Non-pigmented ciliary epithelial cell (primary cell): ENCODE measurements at places on chromosomes 6 and 20.

DNA sequence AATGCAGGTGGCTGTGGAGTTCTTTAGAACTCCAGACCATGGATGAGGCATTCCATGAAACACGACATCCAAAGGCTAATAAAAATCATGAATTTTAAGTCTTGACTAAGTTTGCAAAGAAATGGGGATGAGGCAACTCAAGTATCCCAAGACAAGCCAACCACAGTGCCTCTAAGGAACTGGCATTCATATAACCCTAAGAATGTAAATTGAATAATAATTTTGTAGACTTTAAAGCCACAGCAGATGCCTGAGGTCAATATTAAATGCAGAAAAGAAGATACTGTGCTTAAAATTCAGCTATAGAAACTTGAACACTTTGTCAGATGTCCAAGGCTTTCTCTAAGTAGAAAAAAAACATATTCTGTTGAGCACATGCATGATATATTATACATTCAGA, 54.5 kb downstream of the TFAP2B start:
- DNase-seq = no peak

GRCh38 chr6:30572148-30572547, 906 bp downstream of the ABCF1 start:
- no peak for DNase-seq

DNA sequence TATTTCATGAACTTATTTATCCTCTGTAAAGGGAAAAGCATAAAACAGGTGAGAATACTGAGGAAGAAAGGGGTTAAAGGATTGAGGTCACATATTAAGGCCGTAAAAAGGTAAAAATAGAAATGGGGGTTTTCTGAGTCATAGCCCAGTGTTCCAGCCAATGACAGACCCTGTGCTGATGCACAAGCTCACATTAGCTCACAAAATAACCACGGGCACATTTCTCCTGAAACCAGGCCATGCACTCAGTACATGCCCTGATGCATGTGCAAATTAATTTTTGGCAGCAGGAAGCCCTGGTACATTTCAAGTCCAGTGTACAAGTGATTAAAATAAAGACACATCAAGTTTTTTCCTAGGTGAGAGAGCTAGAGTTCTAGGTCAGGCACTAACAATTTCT, 194.4 kb downstream of the TMEM200A start:
- DNase-seq = peak; percentile 11

GRCh38 chr20:830011-830521, 3.4 kb upstream of the FAM110A start:
- no peak for DNase-seq

DNA sequence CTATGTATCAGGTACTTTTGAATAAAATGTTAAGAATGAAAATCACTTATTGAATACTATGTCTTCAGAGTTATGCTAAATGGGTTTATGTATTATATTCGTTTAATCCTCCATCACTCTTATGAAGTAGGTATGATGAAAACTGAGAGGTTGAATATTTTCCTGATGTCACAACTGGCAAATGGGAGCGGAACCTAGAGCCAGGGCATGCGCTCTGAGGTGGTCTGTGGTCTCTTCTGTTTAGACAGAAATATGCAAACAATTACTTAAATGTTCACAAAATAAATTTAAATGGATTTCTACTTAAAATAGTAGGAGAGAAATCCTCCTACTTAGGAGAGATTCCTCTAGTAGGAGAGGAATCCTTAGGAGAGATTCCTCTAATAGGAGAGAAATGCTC, 21.3 kb upstream of the UTRN start:
- DNase-seq = no peak

- no peak for DNase-seq
These were observed 139.8 kb upstream of the HMGN3 start for GRCh38 chr6:79374308-79374707.

DNA sequence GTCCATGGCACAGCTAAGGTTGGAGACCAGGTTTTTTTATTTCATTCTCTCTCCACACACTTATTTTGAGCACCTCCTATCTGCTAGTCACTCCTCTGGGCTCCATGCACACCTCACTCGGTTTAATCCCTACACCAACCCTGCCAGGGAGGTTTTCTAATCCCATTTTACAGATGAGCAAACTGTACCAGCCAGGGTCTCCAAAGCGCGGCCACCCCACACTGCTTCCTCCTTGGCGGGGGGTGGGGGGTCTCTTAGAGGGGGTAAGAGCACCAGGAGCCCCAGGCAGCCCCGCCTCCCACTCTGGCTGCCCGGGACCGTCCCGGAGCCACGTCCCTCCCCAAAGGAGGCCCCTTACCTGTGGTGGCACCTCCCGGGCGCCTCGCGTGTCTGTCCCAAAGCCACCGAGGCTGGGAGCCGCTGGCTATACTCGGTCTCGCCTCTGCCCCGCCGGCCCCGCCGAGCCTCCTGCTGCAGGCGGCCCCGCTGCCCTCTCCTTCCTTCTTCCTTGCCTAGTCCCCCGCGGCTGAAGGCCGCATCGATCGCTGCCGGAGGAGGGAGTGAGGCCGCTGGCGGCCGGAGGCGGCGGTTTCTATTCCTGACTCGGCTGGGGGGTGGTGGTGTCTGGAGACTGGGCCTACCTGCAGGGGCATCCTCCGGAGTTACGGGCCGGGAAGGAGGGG, at the start of gene KCNS1:
Gene KCNS1 (minus strand): TSS at position 565 of the 683 bp plus-strand sequence. CDS start 1,891 bp downstream, outside the sequence.
- DNase-seq = no peak

- peak; percentile 67 for DNase-seq
These were observed 10.6 kb downstream of the NOL4L start for GRCh38 chr20:32574296-32575226.
